Activated CD4-positive, CD25-positive, alpha-beta regulatory T cell (primary cell): ENCODE measurements at places on chromosomes 7 and 10.

DNA sequence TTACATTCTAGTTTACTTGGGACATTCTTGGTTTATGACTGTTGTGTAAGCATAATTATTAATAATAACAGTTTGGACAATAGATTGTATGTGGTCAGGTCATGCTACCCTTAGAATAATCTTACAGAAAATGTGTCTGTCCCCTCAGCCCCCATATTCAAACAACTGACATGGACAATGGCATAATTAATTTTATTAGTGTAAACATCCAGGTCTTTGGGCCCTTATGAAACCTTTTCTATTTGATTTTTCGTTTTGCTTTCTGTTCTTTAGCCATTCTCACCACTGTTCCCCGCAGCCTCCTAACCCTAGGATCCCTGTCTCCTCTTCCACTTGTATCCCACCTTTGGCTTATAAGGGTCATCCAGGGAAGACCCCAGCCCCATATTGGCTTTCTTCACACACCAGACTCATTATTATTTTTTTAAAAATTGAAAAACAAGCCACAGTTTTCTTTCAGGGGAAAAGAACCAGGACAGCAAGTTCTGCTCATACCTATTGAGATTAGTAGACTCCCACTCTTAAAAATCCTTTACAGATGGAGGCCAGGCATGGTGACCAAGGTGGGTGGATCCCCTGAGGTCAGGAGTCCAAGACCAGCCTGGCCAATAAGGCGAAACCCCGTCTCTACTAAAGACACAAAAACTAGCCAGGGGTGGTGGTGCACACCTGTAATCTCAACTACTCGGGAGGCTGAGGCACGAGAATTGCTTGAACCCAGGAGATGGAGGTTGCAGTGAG lies 11.5 kb downstream of the VIM start:
- no peak for DNase-seq

DNA sequence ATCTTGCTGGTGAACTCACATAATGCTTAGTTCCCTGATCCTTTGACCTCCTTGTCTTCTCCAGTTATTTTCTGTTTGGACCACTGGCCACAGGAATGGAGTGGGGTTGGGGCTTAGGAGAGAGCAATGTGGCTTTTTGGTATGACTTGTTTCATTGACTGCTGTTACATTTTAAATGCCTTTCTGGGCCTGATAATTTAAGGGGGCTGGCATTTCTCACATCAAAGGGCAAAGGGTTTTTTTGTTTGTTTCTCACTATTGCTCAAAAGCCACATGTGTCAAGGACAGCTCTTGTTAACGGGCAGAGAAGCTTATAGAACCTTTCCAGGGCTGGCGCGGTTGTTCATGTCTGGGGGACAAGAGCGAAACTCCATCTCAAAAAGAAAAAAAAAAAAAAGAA lies 161.2 kb upstream of the TNRC18 start:
- DNase-seq = no peak

- DNase-seq = no peak
These were observed 214.8 kb downstream of the GLRX3 start for GRCh38 chr10:130350996-130351395.

GRCh38 chr7:12369072-12369471 lies 34.6 kb downstream of the VWDE start:
- DNase-seq = no peak

DNA sequence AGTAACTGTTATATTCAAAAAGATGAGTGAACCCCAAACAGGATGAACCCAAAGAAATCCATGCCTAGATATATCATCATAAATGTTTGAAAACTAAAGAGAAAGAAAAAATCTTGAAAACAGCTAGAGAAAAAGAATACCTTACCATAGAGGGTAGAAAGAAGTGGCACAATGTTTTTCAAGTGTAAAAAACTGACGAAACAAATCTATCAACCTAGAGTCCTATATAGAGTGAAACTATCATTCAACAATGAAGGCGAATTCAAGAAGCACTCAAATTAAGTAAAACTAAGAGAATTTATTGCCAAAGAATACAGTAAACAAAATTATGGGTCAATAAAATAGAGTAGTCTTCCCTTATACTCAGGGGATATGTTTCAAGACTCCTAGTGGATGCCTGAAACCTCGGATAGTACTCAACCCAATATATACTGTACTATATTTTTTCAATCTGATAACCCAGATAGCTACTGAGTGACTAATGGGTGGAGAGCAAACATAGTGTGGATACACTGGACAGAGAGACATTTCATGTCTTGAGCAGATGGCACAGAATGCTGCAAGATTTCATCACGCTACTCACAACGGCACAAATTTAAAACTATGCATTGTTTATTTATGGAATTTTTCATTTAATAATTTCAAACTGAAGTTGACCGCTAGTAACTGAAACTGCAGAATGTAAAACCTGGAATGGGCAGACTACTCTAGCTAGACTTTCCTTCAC lies 52.6 kb upstream of the TMEM106B start:
- no peak for DNase-seq

DNA sequence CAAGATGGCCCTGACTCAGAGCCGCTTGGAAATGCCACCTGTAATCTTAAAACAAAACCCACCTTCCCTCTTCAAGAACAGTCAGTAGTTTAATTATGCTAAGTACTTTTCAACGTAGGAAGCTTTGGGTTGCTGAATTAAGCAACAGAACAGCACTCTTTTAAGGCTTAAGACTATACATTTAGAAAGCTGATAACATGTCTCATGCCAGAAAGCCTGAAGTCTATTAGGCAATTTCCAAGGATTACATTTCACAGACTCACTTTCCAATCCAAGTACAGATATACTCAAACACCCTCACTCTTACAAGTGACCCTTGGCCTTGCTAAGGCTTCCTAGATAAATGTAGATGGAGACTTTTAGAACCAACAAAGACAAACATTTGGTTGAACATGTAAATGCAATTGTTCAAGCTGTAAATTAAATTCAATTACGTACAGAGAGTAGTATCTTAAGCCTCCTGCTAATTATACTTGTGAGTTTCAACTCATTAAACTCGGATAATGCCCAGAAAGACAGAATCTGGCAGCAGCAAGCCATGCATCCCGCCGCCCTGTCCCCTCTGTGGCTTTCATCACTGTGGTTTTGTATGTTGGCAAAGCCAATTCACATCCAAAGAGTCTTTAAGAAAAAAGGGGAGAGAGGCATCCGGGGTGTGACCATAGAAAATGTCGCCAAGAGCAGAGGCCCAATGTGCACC lies 283.1 kb upstream of the NRP1 start:
- DNase-seq = no peak

DNA sequence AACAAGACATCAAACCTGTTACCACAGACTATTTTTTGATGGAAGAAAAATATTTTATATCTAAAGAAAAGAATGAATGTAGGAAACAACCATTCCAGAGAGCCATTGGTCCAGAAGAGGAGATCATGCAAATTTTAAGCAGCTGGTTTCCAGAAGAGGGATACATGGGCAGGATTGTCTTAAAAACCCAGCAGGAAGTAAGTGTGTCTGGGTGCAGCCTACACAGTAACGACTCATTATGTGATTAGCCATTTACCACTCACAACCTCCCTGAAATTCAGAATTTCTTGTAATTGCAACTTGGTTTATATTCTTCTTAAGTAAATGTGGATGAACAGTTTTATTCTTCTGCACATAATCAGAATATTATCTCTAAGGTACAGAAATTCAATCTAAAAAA lies 46.2 kb downstream of the NOC3L start:
- DNase-seq = no peak

DNA sequence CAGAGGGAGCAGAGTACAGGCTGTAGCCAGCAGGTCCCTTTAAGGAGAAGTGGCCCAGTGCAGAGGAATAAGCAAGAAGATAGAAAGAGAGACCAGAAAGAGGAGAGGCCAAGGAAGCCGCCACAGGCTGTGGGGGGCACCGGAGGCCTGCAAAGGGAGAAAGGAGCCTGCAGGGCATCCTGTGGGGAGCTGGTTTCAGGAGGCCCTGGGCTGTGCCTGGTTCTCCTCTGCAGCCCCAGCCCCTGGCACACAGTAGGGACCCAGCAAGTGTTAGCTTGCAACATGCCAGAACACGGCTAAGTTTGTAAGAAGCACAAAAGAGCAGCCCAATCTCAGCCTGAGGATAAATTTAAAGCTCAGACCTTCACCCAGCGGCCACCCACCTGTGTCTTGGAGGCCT lies 12.3 kb upstream of the C10orf71 start:
- no peak for DNase-seq

DNA sequence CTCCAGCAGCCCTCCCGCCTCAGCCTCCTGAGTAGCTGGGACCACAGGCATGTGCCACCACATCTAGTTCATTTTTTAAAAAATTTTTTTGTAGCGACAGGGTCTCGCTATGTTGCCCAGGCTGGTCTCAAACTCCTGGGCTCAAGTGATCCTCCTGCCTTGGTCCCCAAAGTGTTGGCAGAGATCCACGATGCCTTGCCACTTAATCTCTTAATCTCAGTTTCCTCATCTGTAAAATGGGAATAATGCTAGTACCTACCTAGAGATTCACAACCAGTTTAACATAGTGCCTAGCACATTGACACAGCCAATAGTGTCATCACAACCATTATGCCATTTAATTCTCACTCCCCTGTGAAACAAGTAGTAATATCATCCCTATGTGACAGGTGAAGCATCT lies 4.8 kb upstream of the CPA4 start:
- no peak for DNase-seq

- DNase-seq = no peak
These were observed 1.4 kb upstream of the PSAP start for GRCh38 chr10:71852355-71852937.

GRCh38 chr10:22461891-22462290 lies 116.6 kb downstream of the SPAG6 start:
- DNase-seq = no peak

GRCh38 chr7:22137026-22137425 lies 191.3 kb upstream of the CDCA7L start:
- no peak for DNase-seq

DNA sequence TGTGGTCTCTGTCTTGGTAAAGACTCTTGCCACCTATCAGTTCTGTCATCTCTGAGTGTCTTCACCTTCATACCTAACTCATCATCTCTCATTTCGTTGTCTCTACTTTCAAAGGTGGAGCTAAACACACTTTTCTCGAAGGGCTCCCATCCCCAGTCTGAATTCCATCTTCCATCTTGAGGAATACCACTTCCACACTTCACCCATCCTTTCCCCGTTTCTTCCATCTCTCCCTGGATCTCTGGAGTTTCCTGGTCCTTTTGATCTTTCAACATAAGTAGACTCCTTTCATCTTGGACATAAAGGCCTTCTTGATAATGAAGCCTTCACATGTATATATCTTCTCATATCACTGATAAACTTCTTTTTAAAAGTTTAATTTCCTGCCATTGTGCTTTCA lies 120.8 kb upstream of the NOBOX start:
- no peak for DNase-seq

DNA sequence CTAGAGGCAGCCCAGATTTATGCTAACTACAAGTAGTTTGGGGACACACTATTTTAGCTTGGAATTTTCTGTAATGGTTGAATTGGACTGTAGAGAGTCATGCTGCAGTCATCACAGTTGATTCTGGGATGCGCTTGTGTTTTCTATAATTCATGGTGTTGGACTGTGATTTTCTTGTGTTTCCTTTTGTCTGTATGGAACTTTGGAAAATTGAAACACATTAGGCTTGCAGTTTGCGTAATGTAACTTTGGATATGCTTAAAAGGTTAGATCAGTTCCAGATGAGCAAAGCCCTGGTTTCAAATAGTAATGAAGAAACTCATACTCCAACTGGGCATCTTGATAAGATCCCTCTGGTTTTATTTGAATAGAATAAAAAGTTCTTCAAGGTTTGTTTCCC lies 502.2 kb downstream of the ARL4A start:
- DNase-seq = no peak

- DNase-seq = no peak
These were observed 23.8 kb upstream of the ADD3 start for GRCh38 chr10:109984013-109984412.

DNA sequence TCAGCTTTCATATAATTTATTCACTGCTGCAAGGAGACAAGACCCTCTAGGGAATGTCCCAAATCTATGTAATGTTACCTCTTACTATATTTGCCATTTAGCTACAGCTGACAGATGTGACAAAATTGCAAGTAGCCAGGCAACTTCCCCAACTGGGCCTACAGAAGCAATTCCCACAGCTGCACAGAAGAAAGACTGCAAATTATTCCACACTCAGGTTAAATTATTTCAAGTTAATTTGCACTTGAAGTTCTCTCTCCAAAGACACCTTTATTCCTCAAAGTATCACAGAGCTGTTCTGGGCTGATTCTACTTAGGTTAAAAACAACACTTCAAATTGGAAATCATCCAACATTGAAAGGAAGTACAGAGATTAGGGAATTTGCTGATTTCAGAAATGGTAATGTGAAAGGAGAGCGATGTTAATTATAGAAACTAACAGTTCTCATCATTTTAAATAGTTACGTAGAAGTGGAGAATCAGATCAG lies 133.6 kb downstream of the THSD7A start:
- DNase-seq = no peak

- no peak for DNase-seq
These were observed 332.4 kb downstream of the PTEN start for GRCh38 chr10:88195841-88196240.

DNA sequence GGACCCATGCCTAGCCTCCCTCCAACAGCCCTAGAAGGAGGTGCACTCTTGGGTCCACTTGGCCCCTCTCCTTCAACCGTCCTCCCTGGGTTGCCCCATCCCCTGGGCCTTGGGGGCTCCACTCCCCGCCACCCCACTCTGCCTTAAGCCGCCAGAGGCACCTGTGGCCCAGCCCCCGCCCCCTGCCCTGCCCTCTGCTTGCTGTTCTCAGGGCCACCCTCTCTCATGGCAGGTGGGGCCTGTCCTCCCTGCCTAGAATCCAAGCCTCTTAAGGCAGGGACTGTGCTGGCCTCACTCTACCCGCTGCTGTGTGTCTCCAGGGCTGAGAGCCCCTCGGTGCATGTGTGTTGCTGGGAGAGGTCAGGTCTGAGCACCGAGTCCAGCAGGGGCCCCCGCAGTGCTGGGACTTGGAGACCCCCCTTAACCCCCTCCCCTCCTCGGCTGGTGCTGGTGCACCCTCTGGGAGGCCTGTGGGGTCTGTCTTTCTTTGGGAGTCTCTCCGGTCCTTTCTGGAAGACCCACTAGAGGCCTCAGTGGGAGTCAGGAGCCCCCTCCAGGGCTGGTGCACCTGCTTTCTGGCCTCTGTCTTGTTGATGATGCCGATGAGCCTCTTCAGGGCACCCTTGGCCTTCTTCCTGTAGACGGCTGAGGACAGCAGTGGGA lies 43.8 kb downstream of the CFAP46 start:
- no peak for DNase-seq

- DNase-seq = no peak
These were observed 321.3 kb downstream of the PHF14 start for GRCh38 chr7:11294965-11295364.

GRCh38 chr10:68208424-68209042 lies 23.4 kb downstream of the ATOH7 start:
- DNase-seq = no peak
